A172 (cell line): ENCODE measurements at places on chromosomes 2 and 18.

DNA sequence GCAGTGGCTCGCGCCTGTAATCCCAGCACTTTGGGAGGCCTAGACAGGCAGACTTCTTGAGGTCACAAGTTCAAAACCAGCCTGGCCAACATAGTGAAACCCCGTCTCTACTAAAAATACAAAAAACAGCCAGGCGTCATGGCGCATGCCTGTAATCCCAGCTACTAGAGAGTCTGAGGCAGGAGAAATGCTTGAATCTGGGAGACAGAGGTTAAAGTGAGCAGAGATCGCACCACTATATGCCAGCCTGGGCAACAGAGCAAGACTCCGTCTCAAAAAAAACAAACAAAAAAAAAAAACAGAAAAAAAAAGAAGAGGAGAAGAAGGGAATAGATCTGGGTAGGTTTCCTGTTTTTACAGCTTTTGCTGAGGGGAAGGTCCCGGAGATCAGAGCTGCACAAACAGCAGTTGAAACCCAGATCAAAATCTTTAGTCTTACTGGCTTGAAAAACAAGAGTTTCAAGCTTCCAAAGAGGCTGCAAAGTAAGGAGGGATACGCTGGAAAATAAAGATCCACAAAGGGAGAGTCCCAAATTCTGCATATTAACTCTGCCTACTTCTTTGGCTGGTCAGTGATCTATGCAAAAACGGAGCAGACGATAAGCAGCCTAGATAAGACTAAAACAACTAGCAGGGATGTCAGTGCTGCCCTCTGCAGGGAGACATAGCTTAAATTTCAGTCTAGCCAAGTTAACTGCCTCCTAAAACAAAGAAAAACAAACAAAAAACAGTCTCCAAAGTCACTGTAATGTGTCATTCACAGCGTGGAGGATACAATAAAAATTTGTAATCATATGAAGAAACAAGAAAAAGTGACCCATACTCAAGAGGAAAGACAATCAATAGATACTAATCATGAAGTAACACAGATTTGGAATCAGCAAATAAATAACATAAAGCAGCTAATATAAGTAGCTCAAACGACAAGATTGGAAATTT lies 74.1 kb downstream of the TLK1 start:
- peak; percentile 64 for DNase-seq

DNA sequence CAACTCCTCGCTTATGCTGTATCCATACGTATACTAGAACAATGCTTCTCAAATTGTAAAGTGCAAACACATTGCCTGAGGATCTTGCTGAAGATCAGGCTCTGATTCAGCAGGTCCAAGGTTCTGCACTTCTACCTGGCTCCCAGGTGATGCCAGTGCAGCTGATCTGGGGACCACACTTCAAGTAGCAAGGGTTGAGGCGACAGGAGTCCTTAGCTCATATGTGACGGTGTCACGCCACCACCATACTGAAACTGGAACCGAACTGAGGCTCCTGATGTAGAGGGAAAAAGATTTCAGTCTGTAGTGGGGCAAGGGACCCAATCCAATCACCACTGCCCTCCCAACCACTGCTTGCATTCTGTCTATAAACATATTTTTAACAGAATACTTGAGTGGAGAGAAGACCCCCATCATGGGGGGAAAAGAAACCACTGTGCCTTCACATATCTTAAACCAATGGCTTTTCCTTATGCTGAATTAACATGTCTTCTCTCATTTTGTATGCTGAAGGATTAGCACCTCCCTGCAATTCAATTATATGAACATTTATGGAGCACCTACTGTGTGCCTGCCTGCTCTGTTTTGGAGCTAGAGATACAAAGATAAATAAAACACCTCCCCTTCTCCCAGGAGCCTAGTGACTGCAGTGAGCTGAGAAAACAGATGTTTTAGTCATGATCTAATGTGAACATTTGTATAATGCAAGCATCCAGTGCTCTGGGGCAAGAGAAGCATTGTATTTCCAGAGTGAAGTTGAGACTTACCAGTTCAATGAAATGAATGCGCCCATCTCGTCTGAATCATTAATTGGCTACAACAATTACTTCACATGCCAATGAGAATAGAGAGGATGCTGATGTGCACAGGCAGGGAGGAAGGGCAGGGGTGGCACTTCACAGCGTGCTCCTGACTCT lies 6.6 kb upstream of the ASAP2 start:
- no peak for DNase-seq

DNA sequence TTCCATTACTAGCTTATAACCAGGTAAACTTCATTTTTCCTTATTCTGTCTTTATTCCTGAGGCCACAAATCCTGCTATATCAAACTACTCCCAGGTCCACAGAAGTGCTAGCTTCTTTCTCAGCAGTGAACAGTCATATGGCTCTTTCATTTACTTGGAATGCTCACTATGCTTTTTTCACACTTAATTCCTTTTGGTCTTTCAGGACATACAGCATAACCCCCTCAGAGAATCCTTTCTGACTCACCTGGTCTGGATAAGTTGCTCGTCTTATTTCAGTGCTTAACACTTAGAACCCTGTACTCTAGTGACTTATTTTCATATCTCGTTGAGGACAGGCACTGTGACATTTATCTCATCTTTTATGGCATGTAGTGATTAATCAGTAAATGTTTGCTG lies 325.0 kb upstream of the UBE2E3 start:
- no peak for DNase-seq

DNA sequence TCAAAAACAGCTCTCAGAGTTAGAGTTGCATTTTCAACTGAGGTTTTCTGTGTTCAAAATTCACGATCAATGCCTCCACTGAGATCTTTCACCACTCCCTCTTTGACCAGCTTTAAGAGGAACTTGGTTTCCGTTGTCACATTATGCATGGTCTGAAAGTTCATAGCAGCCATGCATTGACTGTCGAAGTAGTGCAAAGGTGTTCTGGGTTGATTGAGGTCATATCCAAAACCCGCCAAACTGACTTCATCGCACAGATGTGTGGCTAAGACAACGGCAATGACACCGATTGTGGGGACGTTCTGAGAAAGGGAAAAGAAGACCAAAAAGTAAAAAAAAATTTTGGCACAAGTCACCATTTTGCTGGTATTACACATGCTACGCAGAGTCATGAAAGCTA lies 48.7 kb downstream of the ST3GAL5 start:
- no peak for DNase-seq

DNA sequence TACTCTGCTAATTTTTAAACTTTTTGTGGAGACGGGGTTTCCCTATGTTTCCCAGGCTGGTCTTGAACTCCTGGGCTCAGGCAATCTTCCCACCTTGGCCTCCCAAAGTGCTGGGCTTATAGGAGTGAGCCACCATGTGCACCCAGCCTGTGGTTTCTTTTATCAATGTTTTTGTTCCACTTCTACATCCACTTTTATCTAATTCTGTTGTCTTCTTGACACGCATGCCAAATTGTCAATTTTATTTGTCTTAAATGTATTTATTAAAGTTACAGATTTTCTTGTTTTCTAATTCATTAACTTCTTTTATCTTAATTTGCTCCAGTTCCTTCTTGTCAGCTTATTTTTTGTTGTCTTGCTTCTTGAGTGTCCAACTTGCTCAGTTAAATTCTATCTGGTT lies 43.8 kb upstream of the ASPRV1 start:
- no peak for DNase-seq
